ENCODE measurements at places on chromosomes 2 and 18.

- H3K27me3 ChIP-seq: no peaks in the 10 kb centered on the region
- peak overlapping the region; percentile 88 for H3K4me3 ChIP-seq
- H3K36me3 ChIP-seq: peaks cover 33% of the 10 kb centered on the region
- H3K27ac ChIP-seq: peak overlapping the region; percentile 98
- peaks cover 59% of the 10 kb centered on the region for H3K4me1 ChIP-seq
Observed at GRCh38 chr2:96537734-96538486, 1.4 kb downstream of the ARID5A start.

DNA sequence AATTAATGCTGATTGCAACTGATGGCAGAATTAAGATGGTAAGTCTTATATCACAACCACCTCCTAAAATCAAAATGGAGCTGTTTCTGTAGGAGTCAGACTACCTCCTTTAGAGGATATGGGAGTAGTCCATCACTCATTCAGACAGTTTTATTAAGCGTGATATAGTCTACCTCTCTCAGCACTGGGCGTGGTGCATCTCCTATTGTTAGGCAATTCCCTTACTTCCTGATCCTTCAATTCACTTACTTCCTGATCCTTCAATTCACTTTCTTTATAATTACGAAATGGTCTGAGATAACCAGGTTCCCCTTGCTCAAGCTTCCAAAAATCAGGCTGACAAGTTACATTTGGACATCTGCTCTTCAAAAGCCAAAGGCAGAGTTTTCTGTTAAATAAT lies 31.9 kb downstream of the ATP8B1 start:
- no peaks in the 10 kb centered on the region for H3K27me3 ChIP-seq
- no peak overlapping the region for H3K4me3 ChIP-seq
- no peak overlapping the region for H3K27ac ChIP-seq
- no peaks in the 10 kb centered on the region for H3K4me1 ChIP-seq

- no peaks in the 10 kb centered on the region for H3K4me1 ChIP-seq
- H3K36me3 ChIP-seq: no peaks in the 10 kb centered on the region
- H3K27me3 ChIP-seq: peaks cover 6% of the 10 kb centered on the region
- DNase-seq: no peak
- H3K27ac ChIP-seq: no peak overlapping the region
Observed at GRCh38 chr2:240886023-240886565, 9.9 kb downstream of the MAB21L4 start.

DNA sequence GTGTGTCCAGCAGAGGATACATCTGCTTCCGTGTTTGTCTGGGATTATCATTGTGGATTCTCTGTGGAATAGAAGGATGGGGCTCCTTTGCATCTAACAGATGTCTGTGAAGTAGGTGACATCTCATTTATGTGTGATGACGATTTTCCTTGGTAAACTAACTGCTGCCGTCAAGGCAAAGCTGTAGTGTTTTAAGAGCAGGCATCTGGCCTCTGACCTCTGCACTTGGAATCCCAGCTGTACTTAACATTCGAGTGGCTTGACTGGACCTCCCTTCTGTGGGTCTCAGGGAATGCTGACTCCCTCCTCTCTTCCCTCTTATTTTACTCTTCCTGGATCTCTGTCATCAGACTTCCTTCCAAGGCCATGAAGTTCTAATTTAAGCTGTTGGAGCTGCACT lies 56.4 kb downstream of the DCDC2C start:
- no peaks in the 10 kb centered on the region for H3K36me3 ChIP-seq
- no peak for DNase-seq
- H3K27ac ChIP-seq: no peak overlapping the region
- no peak overlapping the region for H3K4me3 ChIP-seq

DNA sequence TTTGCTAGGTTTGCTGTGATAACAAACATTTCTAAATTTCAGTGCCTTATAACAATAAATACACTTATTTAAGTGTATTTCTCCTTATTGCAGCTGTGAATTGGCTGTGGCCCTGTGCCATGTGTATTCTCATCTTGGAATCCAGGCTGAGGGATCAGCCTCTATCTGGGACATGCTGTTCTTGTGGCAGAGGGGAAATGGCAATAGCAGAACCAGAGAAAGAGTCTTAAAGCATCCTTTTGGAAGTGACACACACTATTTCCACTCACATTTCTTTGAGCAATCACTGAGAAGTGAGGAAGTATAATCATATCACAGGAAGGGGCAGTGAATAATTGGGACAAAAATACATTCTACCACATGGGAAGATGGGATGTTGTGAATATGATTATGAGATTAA lies 66.2 kb upstream of the PROKR1 start:
- H3K4me3 ChIP-seq: no peak overlapping the region
- peaks cover 3% of the 10 kb centered on the region for H3K36me3 ChIP-seq
- no peaks in the 10 kb centered on the region for H3K4me1 ChIP-seq
- no peak for DNase-seq
- no peaks in the 10 kb centered on the region for H3K27me3 ChIP-seq
- H3K27ac ChIP-seq: no peak overlapping the region

GRCh38 chr2:230985519-230986231 lies 10.2 kb upstream of the SPATA3 start:
- peaks cover 50% of the 10 kb centered on the region for H3K4me1 ChIP-seq
- H3K27me3 ChIP-seq: peaks cover 7% of the 10 kb centered on the region
- no peaks in the 10 kb centered on the region for H3K36me3 ChIP-seq
- no peak overlapping the region for H3K4me3 ChIP-seq

DNA sequence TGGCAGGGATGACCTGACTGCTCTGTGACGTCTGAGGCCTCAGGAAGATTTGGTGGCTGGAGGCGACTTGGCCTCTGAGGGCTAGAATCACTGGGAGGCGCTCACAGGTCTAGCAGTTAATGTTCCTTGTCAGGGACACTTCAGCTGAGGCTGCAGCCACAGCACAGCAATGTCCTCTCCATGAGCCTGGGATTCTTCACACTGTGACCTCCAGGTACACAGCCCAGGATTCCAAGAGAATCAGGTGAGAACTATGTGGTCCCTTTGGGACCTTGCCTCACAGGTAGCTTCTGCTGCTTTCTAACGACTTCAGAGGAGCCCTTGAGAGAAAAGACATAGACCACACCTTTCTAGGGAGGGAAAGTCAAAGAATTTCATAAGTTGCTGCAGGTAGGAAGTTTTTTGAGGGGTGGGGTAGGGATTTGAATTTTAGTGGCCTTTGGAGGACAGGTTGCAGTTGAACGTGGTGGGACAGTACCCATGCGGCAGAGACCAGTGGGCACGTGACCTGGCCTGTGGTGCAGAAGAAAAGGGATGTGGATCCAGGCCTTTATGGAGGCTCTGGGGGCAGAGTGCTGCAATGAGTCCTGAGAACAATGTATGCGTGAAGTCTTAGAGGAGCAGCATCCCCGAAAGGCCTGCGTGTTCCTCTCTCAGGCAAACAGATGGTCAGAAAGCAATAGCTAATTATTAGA lies 86.2 kb downstream of the LYPD1 start:
- no peak for DNase-seq
- H3K27me3 ChIP-seq: no peaks in the 10 kb centered on the region
- no peaks in the 10 kb centered on the region for H3K4me1 ChIP-seq

DNA sequence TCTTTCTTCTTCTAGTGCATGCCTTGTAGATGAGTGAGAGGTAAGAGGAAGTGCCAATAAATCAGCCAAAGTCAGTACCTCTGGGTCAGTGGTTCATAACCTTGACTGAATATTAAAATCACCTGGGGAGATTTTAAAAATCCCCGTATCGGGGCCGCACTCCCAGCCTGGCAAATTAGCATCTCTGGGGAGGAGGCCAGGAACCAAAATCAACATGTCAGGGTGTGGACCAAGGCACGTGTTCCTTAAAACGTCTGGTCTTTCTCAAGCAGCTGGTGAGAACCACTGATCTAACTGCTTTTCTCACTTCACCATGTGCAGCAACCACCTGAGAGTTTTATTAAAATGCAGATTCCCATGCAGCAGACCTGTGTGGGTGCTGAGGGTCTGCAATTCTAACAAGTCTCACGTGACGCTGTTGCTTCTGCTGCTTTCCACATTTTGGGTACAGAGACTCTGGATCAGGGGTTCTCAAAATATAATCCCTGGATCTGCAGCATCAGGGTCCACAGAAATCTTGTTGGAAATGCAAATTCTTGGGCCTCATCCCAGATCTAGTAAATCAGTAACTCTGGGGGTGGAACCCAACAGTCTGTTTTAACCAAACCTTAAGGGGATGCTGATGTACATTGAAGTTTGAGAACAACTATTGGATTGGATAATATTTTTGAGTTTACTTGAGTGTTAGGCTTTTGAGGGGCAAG lies 49.5 kb downstream of the CHST9 start:
- H3K4me3 ChIP-seq: no peak overlapping the region
- H3K27ac ChIP-seq: no peak overlapping the region
- H3K27me3 ChIP-seq: no peaks in the 10 kb centered on the region

DNA sequence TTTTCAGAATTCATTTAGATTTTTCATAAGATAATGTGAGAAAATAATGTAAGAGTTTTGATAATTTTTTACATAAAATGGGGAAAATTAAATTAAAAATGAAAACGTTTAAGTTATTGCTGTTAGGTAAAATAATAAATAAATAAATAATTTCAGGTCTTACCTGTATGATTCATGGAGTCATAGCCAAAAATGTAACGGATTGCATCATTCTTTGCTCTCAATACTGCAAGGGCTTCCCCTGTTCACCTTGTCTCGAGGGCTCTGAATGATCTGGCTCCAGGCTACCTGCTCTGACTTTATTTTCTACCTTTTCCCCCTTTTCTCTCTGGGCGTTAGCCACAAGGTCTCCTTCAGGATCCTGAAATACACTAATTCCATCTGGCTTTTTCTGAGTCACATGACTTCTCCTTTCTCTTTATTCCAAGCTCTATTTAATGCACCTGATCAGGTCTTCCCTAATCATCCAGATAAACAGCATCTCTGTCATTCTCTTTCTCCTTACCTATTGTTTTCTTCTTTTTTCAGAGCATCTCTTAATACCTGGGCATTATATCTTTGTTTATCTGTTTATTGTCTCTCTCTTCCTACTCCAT lies 30.0 kb upstream of the CFAP36 start:
- H3K4me1 ChIP-seq: no peaks in the 10 kb centered on the region
- peaks cover 19% of the 10 kb centered on the region for H3K27me3 ChIP-seq
- no peak for DNase-seq
- H3K27ac ChIP-seq: no peak overlapping the region
- no peaks in the 10 kb centered on the region for H3K36me3 ChIP-seq

DNA sequence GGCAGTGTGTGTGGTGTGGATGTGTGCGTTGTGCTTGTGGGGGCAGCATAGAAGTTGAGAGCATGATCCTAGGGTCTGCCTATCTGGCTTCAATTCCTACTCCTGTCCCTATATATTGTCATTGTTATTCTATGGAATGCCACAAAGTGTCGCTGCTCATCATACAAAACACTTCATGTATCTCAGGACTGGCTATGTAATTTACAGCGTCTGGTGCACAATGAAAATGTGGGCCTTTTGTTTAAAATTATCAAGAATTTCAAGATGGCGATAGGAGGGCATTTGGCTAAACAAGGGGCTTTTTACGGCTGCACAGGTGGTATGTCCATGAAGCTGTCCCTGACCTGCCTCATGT lies 3.4 kb downstream of the SERPINB2 start:
- DNase-seq: no peak
- no peak overlapping the region for H3K4me3 ChIP-seq
- H3K36me3 ChIP-seq: no peaks in the 10 kb centered on the region

GRCh38 chr2:99420751-99421299 lies 69.0 kb downstream of the REV1 start:
- no peak overlapping the region for H3K4me3 ChIP-seq
- H3K27ac ChIP-seq: no peak overlapping the region
- no peaks in the 10 kb centered on the region for H3K27me3 ChIP-seq
- H3K36me3 ChIP-seq: peaks cover 36% of the 10 kb centered on the region

DNA sequence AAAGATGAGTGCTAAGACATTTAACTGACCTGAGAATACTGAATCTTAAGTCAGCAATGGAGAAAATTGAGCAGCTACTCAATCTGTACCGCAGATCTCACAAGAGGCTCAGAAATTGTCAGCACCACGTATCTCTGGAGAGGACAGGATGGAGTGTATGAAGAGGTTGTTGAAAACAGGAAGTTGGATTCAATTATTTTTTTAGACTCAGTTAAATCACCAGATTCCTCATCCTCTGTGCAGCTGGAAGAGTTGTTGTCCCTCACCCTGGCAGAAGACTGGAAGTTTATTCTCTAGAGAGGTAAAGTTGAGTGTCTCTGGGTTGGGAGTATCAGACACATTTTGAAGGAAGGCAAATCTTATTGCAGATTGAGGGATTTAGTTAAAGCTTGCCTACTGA lies 114.9 kb upstream of the NT5C1B start:
- H3K4me1 ChIP-seq: no peaks in the 10 kb centered on the region
- no peaks in the 10 kb centered on the region for H3K27me3 ChIP-seq
- no peak overlapping the region for H3K27ac ChIP-seq
- no peaks in the 10 kb centered on the region for H3K36me3 ChIP-seq

- no peaks in the 10 kb centered on the region for H3K36me3 ChIP-seq
- peak overlapping the region; percentile 67 for H3K4me3 ChIP-seq
- no peaks in the 10 kb centered on the region for H3K27me3 ChIP-seq
- peaks cover 77% of the 10 kb centered on the region for H3K4me1 ChIP-seq
- peak; percentile 31 for DNase-seq
Observed at GRCh38 chr2:43169099-43169945, 57.1 kb downstream of the ZFP36L2 start.

- DNase-seq: no peak
- H3K36me3 ChIP-seq: peaks cover 3% of the 10 kb centered on the region
- no peak overlapping the region for H3K27ac ChIP-seq
- no peaks in the 10 kb centered on the region for H3K4me1 ChIP-seq
Observed at GRCh38 chr2:156532989-156533388, 96.8 kb downstream of the GPD2 start.

GRCh38 chr2:38509314-38509946 lies 93.3 kb downstream of the HNRNPLL start:
- H3K27ac ChIP-seq: no peak overlapping the region
- peaks cover 3% of the 10 kb centered on the region for H3K27me3 ChIP-seq
- no peaks in the 10 kb centered on the region for H3K36me3 ChIP-seq
- DNase-seq: no peak
- H3K4me3 ChIP-seq: no peak overlapping the region

DNA sequence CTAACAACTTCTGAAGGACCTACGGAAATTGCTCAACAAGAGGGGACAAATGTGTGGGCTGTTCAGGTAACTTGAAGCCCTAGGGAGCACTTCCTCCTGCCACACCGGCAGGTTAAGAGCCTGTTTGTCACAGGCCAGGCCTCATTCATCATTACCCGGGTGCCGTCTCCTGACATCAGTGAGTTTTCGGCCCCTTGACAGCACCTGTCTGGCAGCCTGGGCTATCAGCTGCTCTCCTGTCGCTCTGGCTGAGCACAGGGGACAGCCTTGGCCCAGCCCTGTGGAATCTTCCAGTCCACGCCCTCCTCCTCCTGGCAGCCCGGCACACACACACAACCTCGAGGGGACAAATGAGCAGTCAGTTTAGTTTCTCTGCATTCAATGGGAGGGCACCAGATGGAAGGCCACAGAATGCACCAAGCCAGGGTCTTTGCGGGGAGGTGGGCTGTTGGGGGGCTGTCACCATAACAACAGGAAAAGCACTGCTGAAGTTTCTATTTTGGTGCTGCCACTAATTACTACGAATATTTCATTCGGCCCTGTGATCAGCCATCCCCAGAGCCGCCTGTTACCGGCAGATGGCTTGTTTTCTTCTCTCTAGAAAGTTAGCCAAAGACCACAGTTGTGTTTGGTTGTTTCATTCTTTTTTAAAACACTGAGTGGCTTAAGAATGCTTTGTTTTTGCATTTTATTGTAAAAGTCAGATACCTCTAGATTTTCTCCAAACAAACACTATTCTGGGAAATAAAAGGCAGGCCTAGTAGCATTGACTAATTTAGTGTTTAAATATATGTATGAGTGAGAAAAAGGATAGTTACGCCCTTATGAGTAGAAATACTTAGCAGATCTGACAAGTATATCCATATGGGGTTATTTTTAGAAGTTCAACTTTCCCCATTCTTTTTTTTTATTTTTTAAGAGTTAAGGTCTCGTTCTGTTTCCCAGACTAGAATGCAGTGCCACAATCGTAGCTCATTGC lies 189.9 kb upstream of the NDUFV2 start:
- peaks cover 2% of the 10 kb centered on the region for H3K36me3 ChIP-seq
- no peak overlapping the region for H3K27ac ChIP-seq
- no peaks in the 10 kb centered on the region for H3K27me3 ChIP-seq
- peaks cover 19% of the 10 kb centered on the region for H3K4me1 ChIP-seq
- H3K4me3 ChIP-seq: no peak overlapping the region
